H4 (cell line): ENCODE measurements at places on chromosomes 16 and 17.

DNA sequence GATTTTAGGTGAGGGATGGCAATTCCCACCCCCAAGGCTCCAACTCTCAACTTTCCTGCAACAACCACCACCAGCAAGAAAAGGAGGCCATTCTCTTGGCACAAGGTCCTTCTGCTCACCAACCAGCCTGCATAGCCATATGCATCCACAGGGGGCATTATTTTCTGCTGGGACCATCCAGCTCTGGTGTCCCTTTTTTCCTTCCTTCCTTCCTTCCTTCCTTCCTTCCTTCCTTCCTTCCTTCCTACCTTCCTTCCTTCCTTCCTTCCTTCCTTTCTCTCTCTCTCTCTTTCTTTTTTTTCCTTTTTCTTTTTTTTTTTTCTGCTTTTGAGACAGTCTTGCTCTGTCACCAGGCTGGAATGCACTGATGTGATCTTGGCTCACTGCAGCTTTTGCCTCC, 21.1 kb upstream of the COX10 start:
- DNase-seq = no peak

GRCh38 chr16:67594956-67595355, 32.6 kb downstream of the CTCF start:
- no peak for DNase-seq

DNA sequence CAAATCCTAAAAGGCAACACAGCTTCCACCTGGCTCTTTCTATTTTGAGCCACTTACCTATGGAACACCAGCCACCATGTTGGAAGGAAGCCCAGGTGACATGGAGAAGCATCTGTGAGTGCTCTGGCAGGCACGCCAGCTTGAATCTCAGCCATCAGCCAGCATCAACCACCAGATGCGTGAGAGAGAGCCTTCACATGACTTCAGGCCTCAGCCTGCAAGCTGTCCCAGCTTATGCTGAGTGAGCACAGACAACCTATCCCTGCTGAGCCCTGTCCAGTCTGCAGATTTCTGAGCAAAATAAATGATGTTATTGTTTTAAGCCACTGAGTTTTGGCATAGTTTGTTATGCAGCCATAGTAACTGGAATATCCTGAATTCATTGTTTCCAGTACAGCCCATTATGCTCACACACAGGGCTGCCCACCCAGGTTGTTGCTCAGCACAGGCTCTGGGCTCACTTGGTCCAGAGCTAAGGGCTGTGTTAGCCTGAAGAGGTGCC, 35.1 kb downstream of the TMEM238L start:
- no peak for DNase-seq

DNA sequence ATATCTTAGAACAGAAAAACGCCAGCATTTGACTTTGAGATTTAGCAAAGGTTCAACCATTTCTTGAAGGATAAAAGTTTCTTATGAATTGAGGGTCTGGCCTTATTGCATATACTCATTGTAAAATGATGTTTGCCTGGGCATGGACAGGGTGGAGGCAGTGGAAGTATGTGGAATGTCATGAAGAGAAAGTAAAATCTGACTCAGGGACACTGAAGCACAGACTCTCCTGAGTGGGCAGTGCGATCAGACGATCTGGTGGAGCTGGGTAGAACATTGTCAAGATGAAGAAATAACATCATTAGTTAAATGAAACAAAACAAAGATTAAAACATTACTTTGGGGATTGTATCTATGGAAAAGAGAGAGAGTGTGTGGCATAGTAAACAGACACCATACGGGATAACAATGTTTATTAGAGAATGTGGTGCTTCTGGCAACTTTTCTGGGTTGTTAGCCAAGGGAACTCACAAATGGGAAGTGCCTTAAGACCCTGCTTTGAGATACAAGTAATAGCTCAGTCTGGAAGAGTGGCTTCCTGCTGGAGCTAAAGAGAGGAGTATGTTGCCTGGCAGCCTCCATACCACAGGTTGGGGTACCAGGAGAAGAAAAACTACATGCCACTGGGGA, 4.4 kb downstream of the MAP3K3 start:
- DNase-seq = no peak

DNA sequence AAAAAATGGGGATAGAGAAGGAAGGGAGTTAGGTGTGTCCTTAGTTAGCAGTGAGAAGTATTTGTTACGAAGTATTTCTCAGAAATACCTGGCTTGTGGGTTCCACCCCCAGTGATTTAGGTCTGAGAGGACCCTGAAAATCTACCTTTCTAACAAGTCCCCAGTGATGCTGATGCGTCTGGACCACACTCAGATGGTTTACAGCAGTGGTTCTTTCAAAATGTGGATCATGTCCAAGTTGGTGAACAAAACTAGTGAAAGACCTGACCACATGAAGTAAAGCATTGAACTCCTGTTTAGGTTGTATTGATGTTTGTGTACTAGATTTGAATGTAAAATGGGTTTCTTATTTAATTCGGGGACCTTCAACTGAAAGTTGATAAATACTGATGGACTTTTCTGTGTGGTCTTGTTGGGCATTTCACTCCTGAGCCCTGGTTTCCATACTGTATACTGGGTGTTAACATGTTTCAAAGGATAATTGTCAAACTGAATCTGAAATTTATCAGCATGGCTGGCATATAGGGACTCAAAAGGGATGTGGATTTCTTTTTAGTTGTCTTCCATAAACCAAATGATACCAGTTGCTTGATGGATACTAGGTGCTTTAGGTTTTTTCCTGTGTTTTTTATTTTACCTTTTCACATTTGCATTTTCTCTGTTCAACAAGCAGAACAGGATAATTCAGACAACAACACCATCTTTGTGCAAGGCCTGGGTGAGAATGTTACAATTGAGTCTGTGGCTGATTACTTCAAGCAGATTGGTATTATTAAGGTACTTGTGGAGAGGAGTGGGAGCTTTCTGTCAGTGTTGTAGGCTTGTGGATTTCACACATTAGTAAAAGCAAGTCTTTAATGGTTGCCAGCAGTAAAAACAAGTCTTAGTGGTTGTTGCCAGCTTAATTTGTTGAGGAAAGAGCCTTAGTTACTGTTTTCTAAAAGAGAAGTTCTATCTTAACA, 8.8 kb downstream of the FUS start:
- no peak for DNase-seq

DNA sequence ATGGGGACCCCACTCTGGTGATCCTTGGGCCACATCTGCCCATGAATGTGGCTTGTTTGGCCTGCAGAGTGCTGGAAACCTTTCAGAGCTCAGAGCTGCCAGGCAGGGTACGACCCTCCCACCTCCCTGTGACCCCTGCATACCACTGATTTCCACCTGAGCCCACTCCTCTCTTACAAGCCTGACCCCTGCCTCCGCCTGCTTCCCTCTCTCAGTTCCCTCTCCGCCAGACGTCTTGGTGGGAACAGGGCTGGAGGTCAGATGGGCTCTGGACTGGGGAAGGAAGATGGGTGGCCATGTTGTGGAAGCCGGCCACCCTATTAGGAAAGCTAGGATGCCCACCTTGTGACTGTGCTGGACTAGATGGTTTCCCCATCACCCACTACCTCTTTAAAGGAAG, 185.1 kb downstream of the KATNIP start:
- no peak for DNase-seq

GRCh38 chr17:40718930-40719329, 15.4 kb upstream of the KRT24 start:
- DNase-seq = no peak

DNA sequence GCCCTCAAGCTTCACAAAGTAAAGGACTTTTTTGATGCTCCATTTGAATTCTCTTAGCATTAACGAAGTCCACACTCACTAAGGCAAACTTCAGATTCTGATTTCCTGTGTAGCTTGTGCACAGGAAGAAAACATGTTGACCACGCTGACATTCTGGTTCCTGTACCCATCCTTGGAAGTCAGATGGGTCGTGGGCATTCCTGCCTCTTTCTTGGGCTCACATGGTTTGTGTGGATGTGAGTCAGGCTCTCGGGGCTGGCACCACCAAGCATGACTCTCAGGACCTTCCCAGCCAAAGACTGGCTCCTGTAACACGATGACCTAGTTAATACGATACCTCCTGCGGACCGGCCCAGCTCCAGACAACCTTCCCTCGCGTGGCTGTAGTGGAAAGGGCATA, 32.8 kb downstream of the ARSG start:
- DNase-seq = no peak

DNA sequence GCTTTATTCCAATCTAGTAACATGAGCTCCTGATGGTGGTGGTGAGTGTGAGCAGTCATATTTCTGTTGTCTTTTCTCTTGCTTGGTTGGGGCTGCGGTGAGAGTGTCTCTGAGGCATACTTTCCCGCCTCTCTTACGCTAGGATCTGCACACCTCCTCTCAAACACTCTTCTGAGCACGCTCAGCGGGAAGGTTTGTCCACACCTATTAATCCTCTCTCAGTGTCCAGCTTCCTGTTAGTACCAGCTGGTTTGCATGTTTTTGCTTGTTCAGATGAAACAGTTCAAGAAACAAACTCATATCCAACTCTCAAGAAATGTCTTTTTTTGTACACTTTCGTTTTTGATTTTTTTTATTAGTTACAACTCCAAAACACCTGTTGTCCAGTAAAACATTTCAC, 89.5 kb downstream of the CCDC182 start:
- DNase-seq = no peak

DNA sequence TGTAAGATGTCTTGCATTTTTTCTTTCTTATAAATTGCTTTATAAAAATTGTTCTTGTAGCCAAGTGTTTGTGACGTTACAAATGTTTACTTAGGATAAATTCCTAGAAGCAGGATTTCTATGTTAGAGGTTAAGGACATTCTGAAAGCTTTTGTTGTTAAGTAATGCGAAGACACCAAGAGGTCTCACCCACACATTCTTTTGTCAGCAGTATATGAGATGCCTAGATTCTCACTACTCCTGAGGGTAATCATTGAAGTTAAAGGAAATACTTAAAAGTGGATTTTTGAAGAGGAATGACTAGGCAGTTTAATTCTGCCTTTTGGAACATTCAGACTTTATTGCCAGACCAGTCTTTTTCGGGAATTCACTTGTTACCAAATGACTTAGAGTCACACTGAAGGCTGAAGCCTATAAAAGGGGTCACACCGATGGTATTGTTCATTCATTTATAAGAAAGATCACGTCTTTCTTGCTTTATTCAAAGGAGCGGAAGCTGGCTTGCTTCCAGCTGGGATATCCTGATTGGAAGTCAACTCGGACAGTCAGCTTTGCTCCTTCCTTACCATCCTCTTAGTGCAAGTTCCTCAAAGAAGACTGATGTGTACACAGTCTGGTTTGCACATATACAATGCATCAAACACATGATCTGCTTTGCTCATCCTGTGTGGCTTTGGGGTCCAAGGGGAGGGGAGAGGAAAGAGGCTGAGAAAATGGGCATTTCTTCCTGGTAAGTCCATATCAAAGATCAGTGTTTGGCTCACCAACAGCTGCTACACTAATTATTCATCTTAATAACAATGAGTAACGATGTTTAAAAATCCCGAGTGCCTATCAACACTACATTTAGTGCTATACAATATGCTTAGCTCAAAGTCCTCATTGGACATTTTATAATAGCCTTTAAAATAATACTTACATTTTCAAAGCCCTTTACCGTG, 160.0 kb downstream of the MAP2K6 start:
- no peak for DNase-seq

DNA sequence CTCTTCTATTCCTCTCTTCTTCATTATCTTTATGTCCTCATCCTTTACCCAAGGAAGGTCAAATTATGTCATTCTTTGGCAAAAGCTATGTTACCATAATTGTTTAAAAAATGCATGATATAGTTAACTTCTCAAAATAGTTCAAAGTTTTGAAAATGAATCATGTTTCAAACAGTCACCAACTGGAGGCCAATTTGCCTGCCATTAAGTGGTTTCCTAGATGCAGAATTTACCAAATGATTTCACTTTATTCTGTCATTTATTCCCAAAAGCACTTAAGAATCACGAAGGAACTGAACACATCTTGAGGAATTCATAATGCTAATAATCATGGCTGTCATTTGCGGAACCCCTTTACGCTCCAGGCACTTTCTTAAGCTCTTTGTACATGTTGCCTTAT, 190.9 kb upstream of the CDH11 start:
- no peak for DNase-seq

GRCh38 chr16:49236216-49236615, 45.4 kb downstream of the CBLN1 start:
- DNase-seq = no peak

GRCh38 chr17:34997355-34997862, 17.1 kb downstream of the LIG3 start:
- DNase-seq = no peak

DNA sequence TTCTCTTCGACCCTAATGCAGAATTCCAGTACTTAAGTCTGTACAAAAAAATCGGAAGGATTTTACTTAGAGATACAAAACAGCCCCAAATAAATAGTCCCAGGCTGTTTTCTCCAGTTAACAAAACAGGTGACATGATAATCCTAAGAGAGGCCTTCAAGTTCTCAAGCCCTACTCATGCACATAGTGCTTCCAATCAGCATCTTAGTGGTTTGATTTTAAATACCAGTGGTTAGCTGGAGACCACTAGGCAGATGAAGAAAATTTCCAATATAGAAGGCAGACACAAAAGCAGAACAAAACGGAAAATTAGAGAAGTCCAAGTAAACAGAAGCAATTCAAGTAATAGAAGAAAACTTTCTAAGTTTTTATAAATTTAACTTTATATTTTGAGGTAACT, 5.2 kb upstream of the OR4D2 start:
- no peak for DNase-seq

GRCh38 chr17:63880706-63881105, 1.0 kb downstream of the GH2 start:
- DNase-seq = no peak

DNA sequence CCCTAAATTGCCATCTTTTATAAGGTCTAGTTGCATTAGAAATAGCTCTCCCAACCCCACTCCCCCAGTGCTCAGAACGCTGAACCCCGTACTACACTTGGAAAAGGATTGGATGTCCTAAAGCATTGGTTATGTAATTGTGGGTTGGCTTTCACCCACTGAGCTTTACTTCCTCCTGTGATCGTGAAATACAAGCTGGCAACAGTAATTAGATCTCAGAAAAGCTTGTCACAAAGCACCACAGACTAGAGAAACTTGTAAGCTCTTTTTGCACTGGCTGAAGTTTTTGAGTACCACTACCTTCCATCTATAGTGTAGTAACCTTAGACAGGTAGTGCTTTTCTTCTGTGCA, 54.4 kb downstream of the SIAH1 start:
- DNase-seq = no peak

DNA sequence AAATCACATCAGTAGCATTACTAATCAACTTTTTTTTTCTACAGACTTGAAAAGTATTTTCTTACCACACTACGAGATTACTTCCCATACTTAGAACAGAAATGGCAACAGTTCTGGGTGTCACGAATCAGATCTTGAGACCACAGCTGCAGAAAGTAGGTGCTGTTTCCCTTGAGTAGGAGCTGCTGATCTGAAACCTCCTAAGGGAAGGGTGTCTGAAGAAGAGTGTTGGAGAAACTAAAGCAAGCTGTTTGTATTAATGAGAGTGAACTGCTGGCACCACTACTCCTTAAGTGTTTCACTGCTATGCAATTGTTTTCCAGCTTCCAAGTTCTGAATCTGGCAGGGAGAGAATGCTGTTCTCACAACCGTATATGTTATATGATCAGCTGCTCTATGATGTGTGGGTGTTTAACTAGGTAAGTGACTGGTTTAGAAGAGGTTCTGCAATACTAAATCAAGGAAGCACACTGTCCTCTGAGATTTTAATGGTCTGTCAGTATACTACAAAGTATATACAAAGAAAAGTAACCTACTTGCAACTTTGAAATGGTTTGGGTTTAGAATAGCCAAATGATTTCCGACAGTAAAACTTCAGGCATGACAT, 3.3 kb downstream of the ZNF652 start:
- DNase-seq = no peak

GRCh38 chr17:59361386-59361785, 29.9 kb downstream of the YPEL2 start:
- peak; percentile 72 for DNase-seq
